Hepatic stellate cell (primary cell): ENCODE measurements at places on chromosomes 4 and X.

DNA sequence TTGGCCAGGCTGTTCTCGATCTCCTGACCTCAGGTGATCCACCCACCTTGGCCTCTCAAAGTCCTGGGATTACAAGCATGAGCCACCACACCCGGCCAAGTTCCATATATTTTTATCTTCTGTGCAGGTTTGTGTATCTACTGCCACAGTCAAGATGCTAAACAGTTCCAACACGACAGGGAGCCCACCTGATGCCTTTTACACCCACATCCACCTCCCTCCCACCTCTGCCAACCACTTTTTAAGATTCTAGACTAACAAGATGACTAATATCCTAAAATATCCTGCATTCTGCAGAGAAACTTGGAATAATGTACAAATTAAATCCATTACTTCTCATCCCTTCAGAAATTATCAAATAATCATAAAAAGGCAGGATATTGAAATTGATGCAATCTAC lies 19.3 kb upstream of the RPL34 start:
- DNase-seq: no peak

- DNase-seq: no peak
Observed at GRCh38 chrX:39019056-39019455, 217.8 kb downstream of the MID1IP1 start.

- peak; percentile 75 for DNase-seq
Observed at GRCh38 chr4:145481164-145481941, at the start of gene SMAD1. TSS of gene SMAD1 (plus strand) at chr4:145481853. CDS start at chr4:145514614, 32,761 bp downstream.

DNA sequence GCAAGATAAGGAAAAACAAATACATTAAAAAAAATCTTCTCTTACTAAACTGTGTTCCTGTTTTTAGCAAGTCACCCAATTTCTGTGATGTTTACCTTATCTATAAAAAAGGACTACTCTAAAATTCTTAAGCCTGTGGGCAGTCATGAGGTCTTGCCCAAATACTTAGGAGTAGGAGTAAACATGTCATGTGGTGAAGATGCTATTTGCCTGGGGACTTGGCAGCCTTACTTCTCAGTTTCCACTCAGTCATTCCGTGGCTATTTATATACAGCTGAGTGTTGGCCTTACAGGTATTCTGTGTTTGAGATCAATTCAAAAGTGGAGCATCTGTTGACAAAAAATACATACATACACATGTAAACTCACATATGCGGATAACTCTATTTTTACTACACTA lies 89.9 kb upstream of the TLR2 start:
- DNase-seq: no peak

- DNase-seq: no peak
Observed at GRCh38 chr4:87974856-87975462, 555 bp upstream of the SPP1 start.

GRCh38 chrX:7647831-7648230 lies 195.1 kb upstream of the VCX start:
- DNase-seq: no peak

DNA sequence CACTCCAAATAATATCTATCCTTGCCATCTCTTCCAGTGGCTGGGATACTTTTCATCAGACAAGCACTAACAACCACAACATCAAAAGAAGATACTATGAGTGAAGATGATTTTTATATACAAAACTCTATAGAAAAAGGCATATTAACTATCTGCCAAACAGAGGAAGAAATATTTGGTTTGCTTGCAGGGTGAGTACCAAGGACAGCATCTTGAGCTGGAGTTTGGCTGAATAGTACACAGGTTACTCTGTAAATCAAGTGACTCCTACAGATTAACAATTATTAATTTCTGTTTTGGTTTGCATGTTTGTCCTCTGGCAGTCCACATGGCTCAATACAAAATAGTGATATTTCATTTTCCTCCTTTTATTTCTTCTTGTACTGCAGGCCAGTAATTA lies 248.0 kb downstream of the RBMX2 start:
- DNase-seq: no peak

GRCh38 chrX:106481341-106481740 lies 130.4 kb upstream of the RADX start:
- peak; percentile 11 for DNase-seq

DNA sequence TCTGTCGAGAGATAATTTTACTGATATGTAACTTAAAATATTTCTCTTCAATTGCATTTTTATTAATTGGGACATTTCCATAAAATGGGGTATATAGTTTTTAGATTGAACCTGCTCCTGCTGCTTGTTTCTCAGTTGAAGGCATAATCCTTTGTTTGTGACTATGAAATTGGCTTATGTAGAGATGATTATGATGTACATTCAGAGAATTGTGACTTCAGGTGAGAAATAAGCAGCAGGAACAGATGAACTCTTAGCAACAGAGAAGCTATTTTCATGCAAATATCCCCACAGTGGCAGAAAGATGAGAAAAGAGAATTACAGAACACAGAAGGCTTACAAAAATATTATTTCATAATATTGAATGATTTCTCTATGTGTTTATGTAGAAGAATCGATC lies 1499.5 kb upstream of the ADGRL3 start:
- no peak for DNase-seq

DNA sequence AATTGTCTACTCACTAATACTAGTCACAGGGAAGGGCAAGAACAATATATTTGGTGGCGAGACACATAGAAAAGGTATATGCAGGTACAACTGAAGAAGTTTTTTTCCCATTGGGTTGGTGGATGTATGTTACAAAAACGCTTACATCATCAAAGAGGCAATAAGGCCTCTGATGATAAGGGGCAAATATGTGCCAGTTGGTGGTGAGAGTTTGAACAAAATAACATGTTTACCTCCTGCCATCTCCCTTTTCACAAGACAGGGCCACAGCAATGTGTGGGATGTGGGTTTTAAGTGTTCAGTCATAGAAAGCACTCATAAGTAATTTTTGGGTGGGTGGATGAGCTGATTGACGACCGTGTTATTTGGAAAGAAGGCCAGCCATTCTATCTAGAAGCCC lies 41.7 kb downstream of the PAGE2 start:
- no peak for DNase-seq

- DNase-seq: no peak
Observed at GRCh38 chrX:148629434-148629833, 129.0 kb downstream of the AFF2 start.

- DNase-seq: peak; percentile 24
Observed at GRCh38 chrX:118839334-118839958, 15.8 kb downstream of the ZCCHC12 start.

DNA sequence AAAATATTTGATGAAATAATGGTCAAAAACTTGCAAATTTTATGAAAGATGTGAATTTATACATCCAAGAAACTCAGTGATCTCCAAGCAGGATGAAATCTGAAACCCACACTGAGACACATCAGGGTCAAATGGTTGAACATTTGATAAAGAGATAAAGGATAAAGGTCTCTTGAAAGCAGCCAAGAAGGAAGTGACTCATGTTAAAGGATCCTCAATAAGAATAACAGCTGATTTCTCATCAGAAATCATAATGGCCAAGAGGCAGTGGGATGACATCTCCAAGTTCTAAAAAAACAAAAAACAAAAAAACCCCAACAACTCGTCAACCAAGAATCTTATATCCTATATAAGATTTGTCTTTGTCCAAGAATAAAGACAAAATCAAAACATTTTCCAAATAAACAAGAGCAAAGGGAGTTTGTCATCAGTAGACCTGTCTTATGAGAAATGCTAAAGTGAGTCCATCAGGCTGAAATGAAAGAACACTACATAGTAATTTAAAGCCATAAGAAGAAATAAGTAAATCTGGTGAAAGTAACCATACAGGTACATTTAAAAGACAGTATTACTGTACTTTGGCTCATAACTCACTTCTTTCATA lies 121.7 kb downstream of the PDS5A start:
- DNase-seq: peak; percentile 2

DNA sequence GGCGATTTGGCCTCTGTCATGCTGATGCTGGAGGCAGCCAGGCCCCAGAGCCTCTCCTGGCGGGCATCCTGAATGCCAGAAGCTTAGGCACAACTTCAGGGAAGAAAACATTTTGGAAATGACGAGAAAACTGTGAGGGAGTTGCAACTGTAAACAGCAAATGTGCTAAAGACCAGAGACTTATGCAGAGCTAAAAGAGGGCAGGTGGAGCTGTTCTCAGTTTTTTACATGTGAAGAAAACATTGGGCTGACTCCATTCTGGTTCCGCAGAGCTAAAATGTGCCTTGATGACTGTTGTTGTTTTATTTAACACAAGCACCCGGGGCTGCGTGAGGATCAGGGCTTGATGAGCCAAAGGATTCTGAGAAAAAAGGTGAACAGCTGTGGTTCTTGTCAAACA lies 10.8 kb upstream of the ARX start:
- DNase-seq: no peak

- no peak for DNase-seq
Observed at GRCh38 chrX:30816079-30816478, 73.0 kb downstream of the TAB3 start.

DNA sequence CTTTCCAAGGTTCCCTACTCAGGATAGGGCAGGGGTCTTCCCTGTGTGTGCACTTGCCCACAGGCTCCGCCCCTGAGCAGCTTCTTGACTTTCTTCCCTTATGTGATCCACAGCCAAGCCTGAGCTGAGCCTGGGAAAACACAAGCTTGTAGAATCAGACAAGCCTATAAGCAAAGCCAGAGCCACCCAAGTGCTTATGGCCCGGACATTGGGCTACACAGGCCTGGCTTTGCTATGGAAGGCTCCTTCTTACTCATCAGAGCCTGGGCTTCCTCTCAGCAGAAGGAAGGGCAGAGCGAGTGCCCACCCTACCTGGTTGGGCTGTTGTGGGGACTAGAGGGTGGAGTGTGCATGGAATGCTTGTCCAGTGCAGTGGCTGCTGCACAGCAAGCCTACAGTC lies 1.3 kb upstream of the TNIP2 start:
- no peak for DNase-seq

DNA sequence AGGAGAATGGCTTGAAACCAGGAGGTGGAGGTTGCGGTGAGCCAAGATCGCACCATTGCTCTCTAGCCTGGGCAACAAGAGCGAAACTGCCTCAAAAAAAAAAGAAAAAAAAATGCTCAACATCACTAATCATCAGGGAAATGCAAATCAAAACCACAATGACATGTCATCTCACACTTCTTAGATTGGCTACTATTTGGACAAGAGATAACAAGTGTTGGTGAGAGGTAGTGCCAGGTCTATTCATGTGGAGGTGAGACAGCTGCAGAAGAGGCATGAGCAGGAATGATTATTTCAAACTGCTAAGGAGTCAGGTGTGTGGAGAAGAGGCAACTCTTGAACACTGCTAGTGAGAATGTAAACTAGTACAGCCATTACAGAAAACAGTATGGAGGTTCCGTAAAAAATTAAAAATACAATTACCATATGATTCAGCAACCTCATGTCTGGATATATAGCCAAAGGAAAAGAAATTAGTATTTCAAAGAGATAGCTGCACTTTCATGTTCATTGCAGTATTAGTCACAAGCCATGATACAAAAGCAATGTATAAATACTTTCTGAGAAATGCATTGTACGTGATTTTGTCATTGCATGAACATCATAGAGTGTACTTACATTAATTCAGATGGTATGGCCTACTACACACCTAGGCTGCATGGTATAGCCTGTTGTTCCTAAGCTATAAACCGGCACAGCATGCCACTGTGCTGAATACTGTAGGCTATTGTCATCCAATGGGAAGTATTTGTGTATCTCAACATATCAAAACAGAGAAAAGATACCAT lies 75.3 kb downstream of the TMEM144 start:
- DNase-seq: no peak

DNA sequence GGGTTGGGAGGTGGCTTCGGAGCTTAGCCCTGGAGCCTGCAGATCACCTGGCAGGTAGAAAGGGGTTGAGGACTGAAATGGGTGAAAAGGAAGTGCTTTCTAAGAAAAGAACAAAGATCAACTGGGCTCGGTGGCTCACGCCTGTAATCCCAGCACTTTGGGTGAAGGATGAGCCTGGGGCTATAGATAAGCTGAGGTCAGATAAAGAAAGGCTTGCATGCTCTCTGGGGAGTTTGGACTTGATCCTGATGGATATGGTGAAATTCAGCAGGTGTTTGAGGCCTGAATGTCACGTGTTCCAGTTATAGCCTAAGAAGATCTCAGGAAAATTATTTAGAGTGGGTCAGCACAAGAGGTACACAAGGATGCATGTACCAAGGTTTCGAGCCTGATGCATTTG lies 40.8 kb downstream of the SLC34A2 start:
- DNase-seq: no peak

DNA sequence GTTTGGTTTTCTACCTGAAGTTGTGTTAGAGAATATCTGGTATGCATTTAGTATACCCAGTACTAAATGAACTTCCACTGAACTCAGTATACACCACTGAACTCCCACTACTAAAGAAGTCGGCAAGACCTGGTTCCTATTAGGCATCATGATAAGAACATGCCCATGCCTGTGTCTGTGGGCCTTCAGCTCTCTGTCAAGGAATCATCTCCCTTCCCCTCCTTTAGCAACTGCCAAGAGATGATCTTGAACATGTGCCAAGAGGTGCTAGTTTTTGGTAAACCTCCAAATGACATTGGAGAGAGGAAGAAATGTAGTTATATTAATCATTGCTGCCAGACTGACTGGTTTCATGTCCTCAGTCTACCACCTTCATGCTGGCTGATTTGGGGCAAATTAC lies 113.2 kb downstream of the ATP10D start:
- no peak for DNase-seq

DNA sequence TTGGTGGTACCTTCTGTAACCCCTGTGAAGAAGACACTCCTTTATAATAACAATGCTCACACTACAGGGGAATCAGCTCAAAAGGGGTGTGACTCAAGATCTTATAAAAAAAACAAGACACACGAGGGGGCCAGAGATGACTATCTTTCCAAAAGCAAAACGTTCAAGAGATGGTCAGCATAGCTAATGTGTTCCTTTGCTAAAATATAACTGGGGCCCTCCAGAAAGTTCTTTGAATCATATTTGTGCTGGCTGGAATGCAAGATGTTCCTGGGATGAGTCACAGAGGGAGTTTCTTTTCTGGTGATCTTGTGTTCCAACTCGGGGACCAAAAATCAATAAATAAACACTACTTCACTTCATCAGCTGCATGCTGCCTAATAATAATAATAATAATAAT lies 46.5 kb downstream of the RAI2 start:
- peak; percentile 15 for DNase-seq

DNA sequence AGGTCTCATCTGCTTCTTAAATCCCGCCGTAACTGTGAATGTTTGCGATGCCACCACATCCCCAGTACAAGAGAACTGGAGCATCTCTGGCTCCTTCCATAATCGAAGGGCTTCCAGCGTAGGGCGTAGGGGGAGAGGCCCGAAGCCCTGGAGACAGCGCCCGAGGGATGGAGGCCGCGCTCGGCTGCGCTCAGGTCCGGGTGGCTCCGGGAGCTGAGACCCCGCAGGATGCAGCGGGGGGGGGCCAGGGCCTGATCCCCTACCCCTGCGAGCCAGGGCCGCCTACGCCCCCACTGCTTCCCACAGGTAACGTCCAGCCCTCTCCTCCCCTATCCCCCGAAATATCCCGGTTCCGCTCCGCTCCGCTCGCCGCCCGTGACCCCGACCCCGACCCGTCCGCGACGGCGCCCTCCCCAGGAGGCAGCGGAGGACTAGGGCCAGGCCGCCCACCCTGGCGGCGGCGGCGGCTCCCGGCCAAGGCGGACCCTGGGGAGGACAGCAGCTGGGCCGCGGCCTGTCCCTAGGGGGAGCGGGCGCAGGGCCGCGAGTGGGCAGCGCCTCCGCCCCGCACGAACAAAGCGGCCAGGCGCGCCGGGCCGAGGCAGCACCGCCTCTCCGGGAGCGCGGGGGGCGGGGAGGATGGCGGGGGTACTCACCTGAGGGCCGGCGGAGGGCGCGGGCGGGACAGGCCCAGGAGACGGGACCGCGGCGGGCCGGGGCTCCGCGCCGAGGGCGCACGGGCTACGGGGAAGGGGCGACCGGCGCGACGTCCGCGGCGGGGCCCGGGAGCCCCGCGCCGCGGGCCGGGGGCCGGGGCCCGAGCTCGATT lies 723 bp downstream of the WDFY3 start:
- peak; percentile 54 for DNase-seq
